Upper lobe of right lung (tissue), 1 donor: ENCODE measurements at places on chromosomes 3 and 15.
A peak's percentile ranks its signal among the peaks of the same experiment; 100 is the strongest.

DNA sequence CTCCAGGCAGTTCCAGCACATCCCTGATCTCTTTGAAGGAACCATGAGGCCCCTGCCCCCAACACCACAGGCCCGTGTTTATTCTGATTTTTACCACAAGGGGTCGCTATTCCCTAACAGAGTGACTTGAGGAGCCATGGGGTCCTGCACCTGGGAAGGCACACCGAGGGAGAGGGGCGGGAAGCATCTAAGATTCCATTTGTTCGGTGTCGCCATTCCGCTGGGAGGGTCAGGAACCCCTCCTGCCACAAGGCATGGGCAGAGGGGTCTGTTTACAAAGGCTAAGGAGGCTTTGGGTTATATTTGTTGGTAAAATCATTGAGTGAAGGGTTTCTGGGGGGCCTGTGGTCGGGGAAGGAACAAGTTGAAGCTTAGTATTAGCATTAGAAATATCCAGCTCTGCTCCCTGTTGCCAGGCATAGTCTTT is 77.1 kb downstream of the WDR76 start:
- H3K4me3 ChIP-seq: no peak overlapping the region
- no peak for DNase-seq
- no peaks in the 10 kb centered on the region for H3K36me3 ChIP-seq
- no peaks in the 10 kb centered on the region for H3K4me1 ChIP-seq

GRCh38 chr3:127174284-127174683 is 18.6 kb upstream of the PRR23E start:
- H3K27ac ChIP-seq: no peak overlapping the region
- H3K27me3 ChIP-seq: no peaks in the 10 kb centered on the region
- H3K4me1 ChIP-seq: no peaks in the 10 kb centered on the region
- no peak overlapping the region for H3K4me3 ChIP-seq
- DNase-seq: no peak
- no peaks in the 10 kb centered on the region for H3K36me3 ChIP-seq

- no peaks in the 10 kb centered on the region for H3K36me3 ChIP-seq
- no peaks in the 10 kb centered on the region for H3K4me1 ChIP-seq
- H3K27ac ChIP-seq: no peak overlapping the region
- no peaks in the 10 kb centered on the region for H3K27me3 ChIP-seq
- no peak overlapping the region for H3K4me3 ChIP-seq
Observed at GRCh38 chr3:176651622-176652021, 545.7 kb downstream of the TBL1XR1 start.

GRCh38 chr15:98727115-98728040 is 79.0 kb downstream of the IGF1R start:
- peak overlapping the region; percentile 85 for H3K27ac ChIP-seq
- no peaks in the 10 kb centered on the region for H3K27me3 ChIP-seq
- DNase-seq: peak; percentile 90
- no peaks in the 10 kb centered on the region for H3K36me3 ChIP-seq
- H3K4me1 ChIP-seq: peaks cover 29% of the 10 kb centered on the region
- no peak overlapping the region for H3K4me3 ChIP-seq

DNA sequence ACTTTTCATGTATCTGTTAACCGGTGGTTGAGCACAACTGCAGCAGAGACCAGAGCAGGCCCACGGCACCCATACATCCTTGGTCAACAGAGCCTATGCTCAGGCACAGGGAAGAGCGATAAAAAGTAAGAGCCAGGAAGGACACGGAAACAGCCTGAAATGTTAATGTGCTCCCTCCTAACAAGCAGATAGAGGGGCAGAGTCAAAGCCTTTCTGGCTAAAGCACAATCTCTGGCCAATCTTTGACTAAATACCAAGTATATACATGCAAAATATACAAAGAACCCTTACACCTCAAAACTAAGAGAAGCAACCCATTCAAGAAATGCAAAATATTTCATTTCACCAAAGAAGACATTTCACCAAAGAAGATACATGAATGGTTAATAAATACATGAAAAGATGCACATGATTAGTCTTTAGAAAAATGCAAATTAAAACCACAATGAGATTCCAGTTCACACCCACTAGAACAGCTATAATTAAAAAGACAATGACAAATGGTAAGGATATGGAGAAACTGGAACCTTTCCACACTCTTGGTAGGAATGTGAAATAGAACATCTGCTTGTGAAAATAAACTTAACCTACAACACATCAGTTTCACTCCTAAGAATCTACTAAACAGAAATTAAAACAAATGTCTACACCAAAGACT is 88.0 kb downstream of the OSBPL10 start:
- no peaks in the 10 kb centered on the region for H3K27me3 ChIP-seq
- no peak for DNase-seq
- no peaks in the 10 kb centered on the region for H3K4me1 ChIP-seq
- H3K27ac ChIP-seq: no peak overlapping the region
- H3K4me3 ChIP-seq: no peak overlapping the region

DNA sequence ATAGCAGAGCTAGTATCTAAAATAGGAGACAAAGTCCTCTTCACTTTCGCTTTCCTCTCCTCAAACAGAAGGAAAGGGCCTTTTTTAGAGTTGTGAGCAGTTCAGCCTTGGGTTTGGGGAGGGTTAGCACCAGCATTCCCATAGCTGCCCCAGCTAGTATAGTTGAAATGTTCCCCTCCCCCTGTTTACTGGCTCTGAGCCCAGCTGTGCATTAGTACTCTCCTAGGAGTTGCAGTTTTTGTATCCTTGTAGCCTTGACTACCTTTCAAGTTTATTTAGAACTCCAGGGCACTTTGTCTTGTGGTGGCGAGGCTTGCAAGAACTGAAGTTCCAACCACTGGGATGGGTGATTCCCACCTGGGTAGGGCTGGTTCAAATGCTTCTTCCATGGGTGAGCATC is 245.1 kb upstream of the NAALADL2 start:
- H3K27me3 ChIP-seq: no peaks in the 10 kb centered on the region
- H3K4me1 ChIP-seq: no peaks in the 10 kb centered on the region
- H3K27ac ChIP-seq: no peak overlapping the region

DNA sequence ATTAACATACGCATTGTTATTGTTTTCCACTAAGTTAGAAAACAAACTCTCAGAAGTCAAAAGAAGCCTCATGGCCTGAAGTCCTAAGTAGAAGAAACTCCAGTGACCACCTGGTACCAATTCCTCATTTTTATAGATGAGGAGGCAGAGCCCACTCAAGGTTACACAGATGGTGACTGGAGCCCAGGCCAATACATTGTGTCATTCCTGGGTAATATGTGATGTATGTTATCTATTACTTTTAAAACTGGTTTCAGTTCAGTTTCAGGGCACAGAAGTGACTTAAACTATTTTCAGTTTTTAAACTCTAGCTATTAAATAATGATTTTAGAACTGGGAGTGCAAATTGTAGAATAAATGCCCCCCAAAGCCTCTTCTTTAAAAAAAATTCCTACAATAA is 66.7 kb upstream of the STXBP5L start:
- no peak overlapping the region for H3K27ac ChIP-seq
- no peak for DNase-seq
- no peak overlapping the region for H3K4me3 ChIP-seq
- H3K27me3 ChIP-seq: no peaks in the 10 kb centered on the region

DNA sequence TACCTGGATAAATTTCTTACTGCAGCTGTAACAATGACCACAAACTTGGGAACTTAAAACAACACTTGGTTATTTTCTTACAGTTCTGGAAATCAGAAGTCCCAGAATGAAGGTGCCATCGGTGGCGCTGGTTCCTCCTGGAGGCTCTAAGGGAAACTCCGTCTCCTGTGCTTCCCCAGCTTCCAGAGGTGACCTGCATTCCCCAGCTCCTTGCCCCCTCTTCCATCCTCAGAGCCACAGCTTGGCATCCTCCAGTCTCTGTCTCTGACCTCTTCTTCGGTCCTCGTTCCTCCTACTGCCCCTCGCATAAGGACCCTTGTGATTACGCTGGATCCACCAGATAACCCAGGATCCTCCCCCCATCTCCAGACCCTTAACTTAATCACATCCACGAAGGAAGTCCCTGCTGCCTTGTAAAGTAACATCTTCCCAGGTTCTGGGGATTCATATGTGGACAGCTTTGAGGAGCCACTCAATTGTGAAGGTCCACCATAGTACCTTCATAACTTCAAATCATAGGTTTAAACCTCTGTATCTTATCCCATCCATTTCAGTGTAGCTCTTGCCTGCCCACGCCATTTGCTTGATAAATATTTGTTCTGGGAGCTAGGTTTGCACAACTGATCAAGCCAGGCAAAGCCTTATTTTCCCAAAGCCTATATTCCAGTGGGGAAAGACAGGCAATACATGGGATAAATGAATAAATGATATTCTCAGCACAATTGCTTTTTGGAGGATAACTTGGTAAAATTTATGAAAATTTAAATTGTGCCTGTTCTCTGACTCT is 34.8 kb downstream of the KLF15 start:
- H3K36me3 ChIP-seq: no peaks in the 10 kb centered on the region
- H3K4me1 ChIP-seq: no peaks in the 10 kb centered on the region
- no peaks in the 10 kb centered on the region for H3K27me3 ChIP-seq
- H3K27ac ChIP-seq: no peak overlapping the region

- no peak overlapping the region for H3K27ac ChIP-seq
- H3K36me3 ChIP-seq: no peaks in the 10 kb centered on the region
- H3K4me3 ChIP-seq: no peak overlapping the region
- H3K4me1 ChIP-seq: no peaks in the 10 kb centered on the region
- DNase-seq: no peak
Observed at GRCh38 chr3:172441581-172441980, 6.7 kb downstream of the GHSR start.

DNA sequence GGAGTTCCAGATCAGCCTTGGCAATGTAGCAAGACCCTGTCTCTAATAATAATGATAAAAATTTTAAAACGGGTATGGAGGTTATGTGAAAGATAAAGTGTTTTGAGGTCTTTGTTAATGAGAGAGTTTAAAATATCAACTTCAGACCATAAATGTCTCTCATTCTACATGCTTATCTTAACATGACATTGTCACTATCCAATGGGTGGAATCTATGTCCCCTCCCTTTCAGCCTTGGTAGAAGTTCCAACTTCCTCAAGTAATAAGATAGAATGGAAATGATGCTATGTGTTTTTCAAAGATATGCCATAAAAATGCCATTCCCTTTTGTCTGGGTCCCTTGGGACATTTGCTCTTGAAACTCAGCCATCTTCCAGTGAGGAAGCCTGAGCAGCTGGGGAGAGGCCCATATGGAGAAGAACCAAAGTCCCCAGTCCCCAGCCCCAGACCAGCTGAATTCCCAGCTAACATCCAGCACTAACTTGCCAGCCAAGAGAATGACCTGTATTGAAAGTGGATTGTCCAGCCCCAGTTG is 17.0 kb downstream of the RPSA start:
- DNase-seq: no peak
- H3K4me1 ChIP-seq: no peaks in the 10 kb centered on the region
- H3K36me3 ChIP-seq: no peaks in the 10 kb centered on the region

- H3K4me3 ChIP-seq: no peak overlapping the region
- H3K27me3 ChIP-seq: no peaks in the 10 kb centered on the region
- peaks cover 5% of the 10 kb centered on the region for H3K4me1 ChIP-seq
- no peak overlapping the region for H3K27ac ChIP-seq
- no peaks in the 10 kb centered on the region for H3K36me3 ChIP-seq
- no peak for DNase-seq
Observed at GRCh38 chr15:71449956-71450355, 334.7 kb downstream of the THSD4 start.

DNA sequence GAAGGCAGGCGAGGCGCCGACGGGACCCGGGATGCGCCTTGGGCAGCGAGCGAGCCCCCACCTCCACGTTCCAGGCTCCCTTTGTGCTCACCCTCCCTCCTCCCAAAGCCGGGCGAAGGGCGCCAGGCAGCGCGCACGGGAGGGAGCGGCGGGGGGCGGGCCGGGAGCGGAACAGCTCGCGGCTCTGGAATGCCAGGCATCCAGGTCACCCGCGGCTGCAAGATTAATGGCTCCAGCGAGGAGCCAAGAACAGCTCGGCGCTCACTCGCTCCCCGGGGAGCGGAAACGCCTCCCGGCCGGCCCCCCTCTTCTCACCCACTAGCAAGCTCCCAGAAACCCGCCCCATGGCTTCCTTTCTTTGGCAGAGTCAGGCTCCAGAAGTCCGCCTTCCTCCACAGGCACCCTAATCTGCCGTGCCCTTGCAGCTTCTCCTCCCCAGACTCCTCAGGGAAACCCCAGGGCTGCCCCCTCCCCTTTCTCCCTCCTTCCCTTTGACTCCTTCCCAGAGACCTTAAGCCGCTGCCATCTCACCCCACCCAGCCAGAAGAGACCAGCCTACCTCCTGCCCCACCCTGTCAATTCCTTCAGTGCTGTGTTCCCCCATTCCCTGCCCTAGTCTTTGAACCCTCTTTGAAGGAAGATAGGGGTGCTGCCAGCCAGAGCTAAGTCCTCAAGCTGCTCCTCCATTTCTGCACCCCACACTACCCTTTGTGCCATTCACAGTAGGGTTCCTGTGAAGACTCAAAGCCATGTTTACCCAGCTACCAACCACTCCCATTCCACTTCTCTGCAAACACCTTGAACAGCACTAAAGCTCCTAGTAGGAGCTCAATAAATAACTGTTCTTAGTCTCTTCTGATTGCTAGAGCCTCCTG is 9.9 kb downstream of the AMOTL2 start:
- DNase-seq: peak; percentile 96
- peaks cover 99% of the 10 kb centered on the region for H3K4me1 ChIP-seq
- no peaks in the 10 kb centered on the region for H3K27me3 ChIP-seq
- H3K27ac ChIP-seq: peak overlapping the region; percentile 78
- H3K36me3 ChIP-seq: peaks cover 87% of the 10 kb centered on the region
- H3K4me3 ChIP-seq: peak overlapping the region; percentile 24

DNA sequence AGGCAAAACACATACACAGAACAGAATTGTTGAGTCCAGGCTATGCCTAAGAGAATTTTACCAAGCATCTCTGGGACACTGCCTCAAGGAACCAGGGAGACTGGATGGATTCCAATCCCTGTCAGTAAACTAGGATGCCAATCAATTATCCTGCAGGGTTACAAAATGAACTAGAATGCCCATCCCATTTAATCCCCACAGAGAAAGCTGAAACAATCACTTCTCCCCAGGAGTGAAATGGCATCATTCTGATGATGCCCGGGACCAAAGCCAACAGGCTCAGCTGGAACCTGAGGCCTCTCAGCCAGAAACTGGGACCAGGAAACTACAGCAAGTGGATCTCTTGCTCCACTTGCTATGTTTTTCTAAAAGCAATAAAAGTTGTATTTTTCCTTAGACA is 130.0 kb upstream of the TJP1 start:
- H3K4me1 ChIP-seq: no peaks in the 10 kb centered on the region
- no peak for DNase-seq
- H3K27me3 ChIP-seq: no peaks in the 10 kb centered on the region
- no peak overlapping the region for H3K4me3 ChIP-seq

DNA sequence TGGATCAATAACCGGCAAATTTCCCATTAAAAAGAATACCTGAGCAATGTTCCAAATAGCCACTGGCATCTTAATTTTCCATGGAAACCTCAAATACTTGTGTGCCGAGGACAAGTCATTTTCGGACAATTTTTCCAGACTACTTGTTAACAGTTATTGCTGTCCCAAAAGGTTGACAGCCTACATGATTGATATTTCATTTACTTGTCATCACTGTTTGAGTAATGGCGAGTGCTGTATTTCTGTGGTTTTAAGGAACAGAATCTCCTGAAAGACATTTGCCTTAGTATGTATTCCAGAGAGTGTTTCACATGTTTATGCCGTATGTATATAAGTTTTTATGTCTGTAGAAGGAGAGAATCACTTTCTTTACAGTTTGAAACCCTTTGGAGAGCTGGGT is 36.7 kb downstream of the MAP2K5 start:
- H3K4me1 ChIP-seq: peaks cover 5% of the 10 kb centered on the region
- no peak overlapping the region for H3K27ac ChIP-seq
- H3K4me3 ChIP-seq: no peak overlapping the region
- no peaks in the 10 kb centered on the region for H3K27me3 ChIP-seq
- no peaks in the 10 kb centered on the region for H3K36me3 ChIP-seq
